ENCODE measurements at places on chromosomes 3 and 15.
A peak's percentile ranks its signal among the peaks of the same experiment; 100 is the strongest.

DNA sequence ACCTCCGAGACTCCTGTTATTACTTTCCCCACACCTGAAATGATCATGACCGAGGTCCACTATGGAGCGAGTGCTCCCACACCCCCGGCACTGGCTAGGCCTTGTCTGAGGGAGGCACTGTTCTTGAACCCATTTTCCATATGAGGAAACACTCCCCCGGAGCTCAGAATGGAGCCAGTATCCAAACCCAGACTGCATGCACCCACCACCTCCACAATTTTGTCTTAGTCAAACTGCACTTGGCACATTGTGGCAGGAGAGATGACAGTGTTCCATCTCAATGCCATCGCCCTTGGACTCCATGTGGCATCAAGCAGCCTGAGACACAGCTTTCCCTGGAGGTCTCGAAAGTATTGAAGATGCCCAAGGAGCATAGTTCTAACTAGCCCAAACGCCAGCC, 154.1 kb downstream of the NUP210 start:
- no peak for DNase-seq

DNA sequence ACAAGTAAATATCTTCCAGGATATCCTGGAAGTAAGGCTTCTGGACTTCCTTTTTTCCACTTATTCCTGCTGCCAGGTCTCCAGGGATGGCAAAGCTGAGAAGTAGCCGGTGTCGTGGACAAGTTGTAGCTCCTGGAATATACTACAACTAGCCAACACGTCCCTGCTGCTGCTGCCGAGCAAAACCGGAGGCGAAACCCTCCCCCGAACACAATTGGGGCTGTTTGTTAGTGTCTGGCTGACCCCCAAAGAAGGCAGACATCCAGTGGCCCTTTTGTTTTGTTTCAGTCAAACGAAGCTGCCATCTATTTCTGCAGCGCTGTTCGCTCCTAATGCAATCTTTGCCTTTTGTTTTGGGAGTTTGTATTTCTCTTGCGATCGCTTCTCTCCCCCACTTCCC, 45.3 kb upstream of the EIF5A2 start:
- DNase-seq = no peak

DNA sequence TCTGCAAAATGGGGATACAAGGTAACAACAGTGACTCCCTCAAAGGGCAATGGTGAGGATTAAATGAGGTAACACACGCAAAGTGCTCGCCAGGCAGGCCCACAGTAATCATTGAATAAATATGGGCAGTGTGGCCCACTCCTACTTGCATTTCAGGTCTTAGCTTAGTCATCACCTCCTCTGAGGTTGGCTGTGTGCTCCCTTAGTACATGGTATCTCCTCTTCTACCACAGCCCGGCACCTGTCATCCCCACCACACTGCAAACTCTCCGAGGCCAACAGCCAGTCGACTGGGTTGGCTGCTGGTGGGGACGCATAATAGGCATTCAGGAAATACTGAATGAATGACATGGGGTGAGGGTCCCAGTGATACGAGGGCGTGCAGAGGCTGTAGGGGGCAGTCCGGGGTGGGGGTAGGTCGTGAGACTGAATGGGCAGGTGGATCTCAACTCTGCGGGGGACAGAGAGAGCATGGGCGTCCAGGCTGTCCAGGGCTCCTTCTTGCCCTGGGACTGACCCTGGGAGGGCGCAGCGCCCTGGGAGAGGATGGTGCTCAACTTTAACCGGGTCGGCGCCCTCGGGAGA, 375 bp upstream of the MYZAP start:
- DNase-seq = no peak

GRCh38 chr3:169658311-169658931, 5.1 kb downstream of the MECOM start:
- no peak for DNase-seq

DNA sequence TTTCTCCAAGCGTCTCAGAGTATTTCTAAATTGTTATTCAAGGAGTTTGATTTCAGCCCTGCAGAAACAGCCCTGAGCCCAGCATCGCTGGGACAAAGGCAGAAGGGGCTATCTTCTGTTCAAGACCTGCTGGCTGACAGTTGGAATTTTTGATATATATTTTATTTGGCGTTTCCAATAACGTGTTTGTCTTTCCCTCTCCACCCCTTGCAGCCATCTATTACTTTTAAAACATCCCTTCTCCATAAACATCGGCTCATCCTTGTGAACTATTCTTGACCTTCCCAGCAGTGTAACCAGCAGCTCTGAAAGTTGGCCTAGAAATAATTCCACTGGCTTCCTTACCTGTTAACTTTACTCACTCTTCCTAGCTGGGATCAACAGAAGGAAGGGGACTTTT, 5.5 kb upstream of the MEIS2 start:
- no peak for DNase-seq

DNA sequence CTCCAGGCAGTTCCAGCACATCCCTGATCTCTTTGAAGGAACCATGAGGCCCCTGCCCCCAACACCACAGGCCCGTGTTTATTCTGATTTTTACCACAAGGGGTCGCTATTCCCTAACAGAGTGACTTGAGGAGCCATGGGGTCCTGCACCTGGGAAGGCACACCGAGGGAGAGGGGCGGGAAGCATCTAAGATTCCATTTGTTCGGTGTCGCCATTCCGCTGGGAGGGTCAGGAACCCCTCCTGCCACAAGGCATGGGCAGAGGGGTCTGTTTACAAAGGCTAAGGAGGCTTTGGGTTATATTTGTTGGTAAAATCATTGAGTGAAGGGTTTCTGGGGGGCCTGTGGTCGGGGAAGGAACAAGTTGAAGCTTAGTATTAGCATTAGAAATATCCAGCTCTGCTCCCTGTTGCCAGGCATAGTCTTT, 77.1 kb downstream of the WDR76 start:
- peak; percentile 71 for DNase-seq

GRCh38 chr3:50570508-50571279, 1.4 kb downstream of the HEMK1 start:
- no peak for DNase-seq

- no peak for DNase-seq
Observed at GRCh38 chr15:38554354-38554753, 10.3 kb downstream of the RASGRP1 start.

DNA sequence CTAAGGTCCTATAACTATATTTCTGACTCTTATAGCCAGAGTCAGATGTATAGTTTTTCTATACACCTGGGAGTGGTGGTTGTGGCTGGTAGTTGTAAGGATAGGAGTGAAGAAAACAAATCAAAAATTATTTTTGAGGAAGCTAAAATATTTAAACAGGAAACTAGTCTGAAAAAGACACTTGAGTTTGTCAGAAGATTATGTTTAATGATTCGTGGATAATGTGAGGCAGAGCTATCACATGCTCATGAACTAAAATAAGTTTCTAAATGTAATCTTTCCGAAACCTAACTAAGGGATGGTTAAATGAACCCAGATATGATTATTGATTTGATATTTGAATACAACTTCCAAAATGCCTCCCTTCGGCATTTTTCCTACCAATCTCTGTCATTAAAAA, 30.4 kb downstream of the GABRR3 start:
- DNase-seq = no peak

DNA sequence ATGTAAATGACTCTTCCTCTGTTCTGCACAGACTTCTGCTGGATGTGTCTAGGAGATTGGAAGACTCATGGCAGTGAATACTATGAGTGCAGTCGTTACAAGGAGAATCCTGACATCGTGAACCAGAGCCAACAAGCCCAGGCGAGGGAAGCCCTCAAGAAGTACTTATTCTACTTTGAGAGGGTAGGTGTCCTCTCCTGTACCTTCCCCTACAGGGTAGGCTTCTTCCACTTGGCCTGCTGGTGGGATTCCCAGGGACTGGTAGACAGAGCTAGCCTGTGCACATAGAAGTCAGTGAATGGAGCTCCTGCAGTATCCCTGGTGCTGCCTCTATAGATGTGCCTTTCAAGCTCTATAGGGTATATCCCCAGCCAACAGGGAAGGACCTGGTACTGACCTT, 10.6 kb upstream of the P4HTM start:
- no peak for DNase-seq

DNA sequence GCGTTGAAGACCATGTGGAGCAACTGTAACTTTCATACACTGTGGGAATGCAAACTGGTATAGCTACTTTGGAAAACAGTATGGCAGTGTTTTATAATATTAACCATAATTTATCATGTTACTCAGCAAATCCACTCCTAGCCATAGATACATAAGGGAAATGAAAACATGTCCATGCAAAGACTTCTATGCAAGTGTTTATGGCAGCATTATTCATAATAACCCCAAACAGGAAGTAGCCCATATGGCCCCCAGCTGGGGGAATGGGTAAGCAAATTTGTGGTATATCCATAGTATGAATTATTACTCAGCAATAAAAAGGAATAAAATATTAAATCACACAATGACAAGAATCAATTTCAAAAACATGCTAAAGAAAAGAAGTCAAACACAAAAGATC, 23.0 kb upstream of the GATA2 start:
- no peak for DNase-seq

GRCh38 chr15:60264566-60264965, 133.2 kb downstream of the ANXA2 start:
- no peak for DNase-seq

GRCh38 chr3:98650971-98651779, 57.8 kb upstream of the CPOX start:
- no peak for DNase-seq

GRCh38 chr3:184328516-184328915, 8.9 kb upstream of the FAM131A start:
- DNase-seq = no peak

GRCh38 chr15:80582816-80583423, 112.2 kb upstream of the ABHD17C start:
- peak; percentile 19 for DNase-seq

- DNase-seq = no peak
Observed at GRCh38 chr3:23928524-23928923, 11.6 kb downstream of the RPL15 start.
